ENCODE measurements at places on chromosomes 1 and 21. TPM values are rescaled to one million over a fixed set of nuclear protein-coding genes. Genes with fewer than 3 reads are reported as not detected.

The ASAP3 gene
- total RNA-seq, result 70.3 TPM

The FAM177B gene
- total RNA-seq, result not detected

The PLPPR4 gene
- total RNA-seq, result 1.1 TPM

The NPHS2 gene
- not detected for total RNA-seq

The MANEAL gene
- total RNA-seq, result 6.4 TPM

The KRTAP8-1 gene
- not detected for total RNA-seq

The F13B gene
- not detected for total RNA-seq

The SPTA1 gene
- 0.09 TPM for total RNA-seq

The GLIS1 gene
- 0.18 TPM for total RNA-seq

The IL19 gene
- total RNA-seq, result not detected

The MROH7 gene
- total RNA-seq, result 0.41 TPM

The NR1I3 gene
- total RNA-seq, result not detected

The AGO4 gene
- 8.7 TPM for total RNA-seq

The SH3D21 gene
- total RNA-seq, result 26.9 TPM

The RNF186 gene
- total RNA-seq, result not detected

The SYCP1 gene
- total RNA-seq, result 0.34 TPM

The C21orf58 gene
- 31.5 TPM for total RNA-seq

The MTFR1L gene
- total RNA-seq, result 28.9 TPM

The UTP25 gene
- 5.3 TPM for total RNA-seq

The SDHB gene
- total RNA-seq, result 90.1 TPM

The VASH2 gene
- 251 TPM for total RNA-seq

The ZNF683 gene
- not detected for total RNA-seq

The TEKT2 gene
- 2.0 TPM for total RNA-seq

The DIP2A gene
- total RNA-seq, result 38.8 TPM

The BACH1 gene
- total RNA-seq, result 48.7 TPM

The FCRLB gene
- 0.50 TPM for total RNA-seq

The B3GALT5 gene
- 32.4 TPM for total RNA-seq

The ATP1A2 gene
- 25.6 TPM for total RNA-seq

The HPCA gene
- total RNA-seq, result 1.9 TPM

The KCNJ9 gene
- not detected for total RNA-seq

The OR2L13 gene
- not detected for total RNA-seq

The IGFN1 gene
- total RNA-seq, result 0.11 TPM

The LHX4 gene
- total RNA-seq, result 9.2 TPM

The MYOM3 gene
- 0.13 TPM for total RNA-seq

The OR2T3 gene
- total RNA-seq, result not detected

The TOMM20 gene
- total RNA-seq, result 182 TPM

The LRIF1 gene
- 21.9 TPM for total RNA-seq

The S100A3 gene
- not detected for total RNA-seq

The SPATA17 gene
- 0.46 TPM for total RNA-seq

The DYRK3 gene
- 6.7 TPM for total RNA-seq

The COL11A1 gene
- total RNA-seq, result 15.4 TPM

The GIPC2 gene
- 1.6 TPM for total RNA-seq

The PRKCZ gene
- total RNA-seq, result 52.5 TPM

The KRTAP7-1 gene
- total RNA-seq, result not detected

The RASAL2 gene
- total RNA-seq, result 29.5 TPM

The MTF2 gene
- total RNA-seq, result 113 TPM

The PMVK gene
- 38.7 TPM for total RNA-seq

The SPRR2E gene
- total RNA-seq, result not detected

Data from WTC11 (cell line).